Effector memory CD8-positive, alpha-beta T cell (primary cell): ENCODE measurements at places on chromosomes 4 and X.

DNA sequence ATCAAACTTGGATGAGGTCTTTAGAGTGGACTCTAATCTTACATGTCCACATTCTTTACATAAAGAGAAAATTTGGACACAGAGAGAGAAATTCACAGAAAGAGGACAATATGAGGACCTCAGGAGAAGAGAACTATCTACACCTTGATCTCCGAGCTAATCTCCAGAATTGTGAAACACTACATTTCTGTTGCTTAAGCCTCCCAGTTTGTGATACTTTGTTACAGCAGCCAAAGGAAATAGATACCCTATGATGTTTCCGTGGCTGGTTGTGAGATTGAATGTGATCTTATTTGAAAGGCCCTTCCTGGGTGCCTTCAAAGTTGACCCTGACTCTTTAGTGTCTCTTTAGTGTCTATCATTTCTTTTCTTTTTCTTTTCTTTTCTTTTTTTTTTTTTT, 326.1 kb upstream of the CLNK start:
- H3K36me3 ChIP-seq: no peaks in the 10 kb centered on the region
- no peak overlapping the region for H3K4me3 ChIP-seq
- no peaks in the 10 kb centered on the region for H3K4me1 ChIP-seq
- H3K27me3 ChIP-seq: no peaks in the 10 kb centered on the region
- no peak for DNase-seq

DNA sequence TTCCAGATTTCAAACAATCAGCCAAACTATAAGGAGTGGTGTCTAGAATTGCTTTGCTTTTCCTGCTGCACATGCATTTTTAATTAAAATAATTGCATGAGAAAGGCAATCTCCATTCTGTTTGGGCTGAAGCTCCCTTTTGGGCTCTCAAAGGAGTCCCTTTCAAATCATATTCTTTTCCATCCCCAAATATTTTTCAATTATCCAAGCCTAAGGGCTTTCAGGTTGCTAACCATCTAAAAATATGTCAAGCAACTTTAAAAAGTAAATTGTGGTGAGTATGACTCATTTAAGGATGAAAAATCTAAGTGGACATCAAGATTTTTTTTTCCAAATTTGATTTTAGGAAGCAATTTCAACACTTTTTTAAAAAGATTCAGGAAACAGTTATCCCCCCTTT, 28.4 kb downstream of the PIR start:
- peaks cover under 1% of the 10 kb centered on the region for H3K27me3 ChIP-seq
- H3K4me1 ChIP-seq: no peaks in the 10 kb centered on the region
- no peak for DNase-seq
- no peak overlapping the region for H3K27ac ChIP-seq
- no peaks in the 10 kb centered on the region for H3K36me3 ChIP-seq

DNA sequence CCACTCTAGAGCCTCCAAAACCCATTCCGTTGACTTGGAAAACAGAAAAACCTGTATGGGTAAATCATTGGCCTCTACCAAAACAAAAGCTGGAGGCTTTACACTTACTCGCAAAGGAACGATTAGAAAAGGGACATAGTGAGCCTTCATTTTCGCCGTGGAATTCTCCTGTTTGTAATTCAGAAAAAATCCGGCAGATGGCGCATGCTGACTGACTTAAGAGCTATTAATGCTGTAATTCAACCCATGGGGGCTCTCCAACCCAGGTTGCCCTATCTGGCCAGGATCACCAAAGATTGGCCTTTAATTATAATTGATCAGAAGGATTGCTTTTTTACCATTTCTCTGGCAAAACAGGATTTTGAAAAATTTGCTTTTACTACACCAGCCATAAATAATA, 60.8 kb downstream of the ZNF732 start:
- no peak overlapping the region for H3K27ac ChIP-seq
- H3K4me3 ChIP-seq: no peak overlapping the region
- no peaks in the 10 kb centered on the region for H3K27me3 ChIP-seq
- DNase-seq: peak; percentile 63
- peaks cover 4% of the 10 kb centered on the region for H3K36me3 ChIP-seq

DNA sequence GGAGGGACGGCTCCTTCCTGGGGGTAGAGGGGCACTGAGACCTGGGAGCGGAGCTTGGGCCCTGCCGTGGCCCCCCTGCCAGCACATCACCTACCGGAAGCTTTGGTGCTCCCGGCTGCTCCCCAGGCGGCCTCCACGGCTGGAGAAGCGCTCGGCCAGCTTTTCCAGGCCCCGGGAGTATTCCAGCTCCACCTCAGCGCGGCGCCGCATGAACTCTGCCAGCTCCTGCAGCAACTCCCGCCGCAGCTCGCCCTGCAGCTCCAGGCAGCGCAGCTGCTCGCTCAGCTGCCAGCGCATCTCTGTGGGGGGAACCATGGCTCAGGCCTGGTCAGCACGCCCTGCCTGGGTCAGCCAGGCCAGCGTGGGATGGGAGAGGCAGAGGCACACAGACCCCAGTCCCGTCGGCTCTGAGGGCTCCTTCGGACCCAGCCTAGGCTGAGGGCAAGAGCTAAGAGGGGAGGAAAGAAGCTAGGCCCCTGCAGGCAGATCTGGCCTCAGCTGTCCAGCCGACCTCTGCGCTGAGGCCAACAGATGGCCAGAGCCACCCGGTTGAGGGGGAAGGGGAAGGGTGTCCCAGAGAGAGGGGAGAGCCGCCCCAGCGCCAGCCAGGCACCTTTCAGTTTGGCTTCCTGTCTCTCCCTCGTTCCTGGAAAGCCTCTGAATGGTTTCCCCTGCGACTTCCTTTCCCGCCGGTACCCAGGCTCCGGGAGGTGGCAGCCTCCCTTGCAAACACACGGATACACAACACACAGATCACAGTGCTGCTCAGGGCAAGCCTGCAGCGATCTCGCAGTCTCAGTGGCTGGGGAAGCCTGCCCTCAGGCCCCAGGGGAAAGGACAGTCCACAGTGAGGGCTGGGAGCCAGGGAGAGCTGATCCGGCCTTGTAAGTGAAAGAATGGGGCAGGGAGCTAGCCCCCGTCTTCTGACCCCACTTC, 4.3 kb downstream of the ARHGAP4 start:
- H3K4me3 ChIP-seq: peak overlapping the region; percentile 91
- H3K27me3 ChIP-seq: no peaks in the 10 kb centered on the region
- DNase-seq: no peak
- H3K27ac ChIP-seq: peak overlapping the region; percentile 99
- H3K4me1 ChIP-seq: peaks cover 13% of the 10 kb centered on the region

- no peak overlapping the region for H3K4me3 ChIP-seq
- no peak for DNase-seq
- no peaks in the 10 kb centered on the region for H3K27me3 ChIP-seq
Observed at GRCh38 chr4:105025263-105026017, 121.2 kb upstream of the TET2 start.

DNA sequence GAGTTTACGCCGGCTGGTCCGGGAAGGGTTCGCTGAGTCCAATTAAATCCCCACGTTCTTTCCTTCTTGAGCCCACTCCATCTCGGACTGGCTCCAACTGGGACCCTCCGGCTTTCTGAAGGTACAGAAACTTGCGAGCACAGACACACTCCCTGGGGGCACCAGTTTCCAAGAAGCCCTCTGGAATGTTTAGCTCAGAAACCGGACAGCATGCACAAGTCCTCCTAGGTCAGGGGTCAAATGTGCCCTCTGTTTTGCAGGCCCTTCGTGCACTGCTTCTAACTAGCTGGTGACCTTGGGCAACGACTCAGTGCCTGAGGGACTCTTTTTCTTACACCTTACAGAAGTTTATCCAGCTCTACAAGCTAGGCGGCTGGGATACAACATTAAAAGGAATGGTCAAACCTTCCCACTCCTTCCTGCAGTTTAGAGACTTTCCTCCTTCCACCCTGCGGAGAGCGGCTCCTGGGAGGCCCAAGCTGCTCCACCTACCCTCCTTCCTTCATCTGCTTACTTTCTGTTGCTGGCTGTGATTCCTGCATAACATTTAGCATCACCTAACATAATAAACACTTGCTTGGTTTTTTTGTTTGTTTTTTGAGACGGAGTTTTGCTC, 275.5 kb downstream of the BCOR start:
- H3K27me3 ChIP-seq: no peaks in the 10 kb centered on the region
- H3K36me3 ChIP-seq: peaks cover 4% of the 10 kb centered on the region
- H3K4me1 ChIP-seq: peaks cover 6% of the 10 kb centered on the region
- no peak for DNase-seq
- no peak overlapping the region for H3K27ac ChIP-seq
- peak overlapping the region; percentile 62 for H3K4me3 ChIP-seq

GRCh38 chr4:74490736-74491135, 45.8 kb downstream of the AREG start:
- no peak for DNase-seq
- no peaks in the 10 kb centered on the region for H3K27me3 ChIP-seq
- H3K36me3 ChIP-seq: no peaks in the 10 kb centered on the region
- no peak overlapping the region for H3K27ac ChIP-seq

DNA sequence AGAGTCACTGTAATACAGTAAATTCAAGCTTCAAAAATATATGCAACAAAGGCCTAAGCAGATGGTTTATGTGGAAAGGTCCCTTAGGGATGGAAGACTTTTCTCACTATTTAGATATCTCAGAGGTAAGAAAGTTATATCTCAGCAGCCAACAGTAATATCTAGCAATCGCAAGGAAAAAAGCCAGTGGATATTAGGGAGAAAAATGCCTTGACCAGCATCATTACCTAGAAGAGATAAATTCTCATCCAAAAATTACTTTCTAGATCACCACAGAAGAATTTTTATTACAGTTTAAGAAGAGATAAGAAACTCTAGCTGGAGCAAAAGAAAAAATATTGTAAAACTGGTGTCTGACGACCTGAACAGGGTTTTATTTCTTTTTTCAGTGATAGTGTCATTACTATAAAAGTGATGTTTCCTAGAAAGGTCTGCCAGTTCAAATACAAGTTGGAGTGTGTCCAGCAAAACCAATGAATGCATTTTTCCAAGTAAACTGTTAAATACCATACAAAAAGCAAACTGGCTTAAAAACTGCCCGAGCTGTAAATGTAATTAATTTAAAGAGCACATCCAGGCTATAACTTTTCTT, 100.0 kb downstream of the ATP11C start:
- no peak overlapping the region for H3K4me3 ChIP-seq
- DNase-seq: no peak
- H3K27ac ChIP-seq: no peak overlapping the region
- peaks cover 6% of the 10 kb centered on the region for H3K4me1 ChIP-seq
- no peaks in the 10 kb centered on the region for H3K36me3 ChIP-seq
- H3K27me3 ChIP-seq: no peaks in the 10 kb centered on the region

- no peak for DNase-seq
- H3K27ac ChIP-seq: no peak overlapping the region
- no peaks in the 10 kb centered on the region for H3K27me3 ChIP-seq
- H3K36me3 ChIP-seq: no peaks in the 10 kb centered on the region
- no peaks in the 10 kb centered on the region for H3K4me1 ChIP-seq
Observed at GRCh38 chr4:155696726-155697125, 30.1 kb downstream of the GUCY1A1 start.

- DNase-seq: no peak
- H3K27ac ChIP-seq: no peak overlapping the region
- no peaks in the 10 kb centered on the region for H3K4me1 ChIP-seq
- H3K4me3 ChIP-seq: no peak overlapping the region
- no peaks in the 10 kb centered on the region for H3K36me3 ChIP-seq
Observed at GRCh38 chrX:51606446-51606845, 12.3 kb downstream of the CENPVL3 start.

DNA sequence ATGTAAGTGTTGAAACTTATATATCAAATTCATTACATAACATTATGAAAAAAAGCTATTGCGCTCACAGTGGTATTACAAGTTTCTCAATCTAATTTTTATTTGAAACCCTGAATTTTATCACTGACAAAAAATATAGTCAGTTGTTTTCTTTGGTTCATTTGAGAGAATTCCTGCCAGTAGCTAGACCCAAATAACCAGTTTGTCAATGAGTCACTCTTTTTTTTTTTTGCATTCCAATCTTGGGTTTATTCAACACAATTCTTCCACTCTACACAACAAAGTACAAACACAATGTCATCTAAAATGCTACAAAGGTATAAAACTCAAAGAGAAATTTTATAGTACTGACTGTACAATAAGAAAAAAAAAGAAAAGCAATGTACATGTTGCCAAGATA, 13.1 kb downstream of the HPF1 start:
- peaks cover 12% of the 10 kb centered on the region for H3K36me3 ChIP-seq
- H3K27me3 ChIP-seq: no peaks in the 10 kb centered on the region
- no peak overlapping the region for H3K4me3 ChIP-seq
- H3K27ac ChIP-seq: no peak overlapping the region

DNA sequence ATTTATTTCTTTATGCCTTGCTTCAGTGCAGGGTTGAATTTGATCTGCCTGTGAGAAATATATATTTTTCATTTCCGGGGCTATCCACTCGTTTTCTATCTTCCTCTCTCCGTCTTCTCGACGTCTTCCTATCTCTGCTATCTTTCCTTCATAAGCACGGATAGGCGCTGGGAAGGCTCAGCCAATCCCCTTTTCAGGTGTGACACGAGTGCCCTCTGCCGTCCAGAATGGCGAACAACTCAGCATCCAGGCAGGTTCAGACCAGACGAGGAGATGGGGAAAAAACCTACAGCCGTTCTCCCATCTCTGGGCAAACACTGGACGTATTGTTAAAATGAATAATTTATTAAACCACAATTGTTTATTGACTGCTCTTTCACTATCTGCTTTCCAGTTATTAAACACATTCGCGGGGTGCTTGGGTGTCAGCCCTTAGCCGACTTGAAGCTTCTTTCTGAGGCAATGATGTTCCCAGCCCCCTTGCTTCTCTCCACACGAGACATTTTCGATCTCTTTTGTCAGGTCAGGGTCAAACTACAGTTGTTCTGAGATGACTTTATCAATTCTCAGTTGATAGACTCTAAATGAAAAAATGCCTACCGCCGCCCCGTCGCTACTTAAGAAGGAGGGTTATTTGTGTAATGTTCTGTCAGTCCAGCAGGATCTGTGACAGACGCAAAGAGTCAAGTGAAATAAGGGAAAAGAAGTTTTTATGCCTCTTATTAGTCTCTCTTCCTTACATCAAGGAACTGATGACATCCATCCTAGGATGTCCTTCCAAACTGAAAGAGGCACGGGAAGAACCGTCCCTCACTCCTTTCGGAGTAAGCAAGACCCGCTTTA, 96.3 kb upstream of the NOCT start:
- peak; percentile 8 for DNase-seq
- peaks cover 28% of the 10 kb centered on the region for H3K27me3 ChIP-seq
- no peak overlapping the region for H3K4me3 ChIP-seq
- peaks cover 3% of the 10 kb centered on the region for H3K4me1 ChIP-seq
- no peak overlapping the region for H3K27ac ChIP-seq

DNA sequence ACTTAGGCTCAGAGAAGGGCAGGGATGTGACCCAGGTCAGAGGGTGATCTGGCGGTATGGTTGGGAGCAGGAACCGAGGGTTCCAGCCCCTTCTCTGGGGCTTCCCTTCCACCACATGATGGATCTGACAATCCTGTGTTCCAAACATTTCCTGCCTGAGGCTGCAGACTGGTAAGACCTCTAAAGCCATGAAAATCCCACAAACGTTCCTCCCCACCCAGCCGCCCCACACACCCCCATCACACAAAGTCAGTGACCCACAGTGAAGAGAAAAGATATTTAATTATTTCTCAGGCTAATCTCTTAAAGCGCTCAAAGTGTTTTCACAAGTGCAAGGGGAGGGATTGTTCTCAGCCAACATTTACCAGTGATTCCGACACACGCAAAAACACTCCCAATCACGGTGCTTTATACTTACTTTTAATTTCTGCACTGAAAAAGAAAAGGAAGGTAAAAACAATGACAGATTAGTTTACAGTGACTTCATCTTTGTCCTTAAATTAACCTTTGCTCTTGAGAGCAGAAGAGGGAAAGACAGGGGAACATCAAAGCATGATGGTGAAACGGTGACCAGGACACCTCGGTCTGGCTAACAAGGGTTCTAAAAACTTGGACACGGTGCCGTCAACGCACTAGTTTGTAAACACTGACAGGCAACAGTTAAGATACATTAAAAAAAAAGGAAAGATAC, 42.4 kb downstream of the WDR1 start:
- H3K4me1 ChIP-seq: peaks cover 5% of the 10 kb centered on the region
- H3K36me3 ChIP-seq: peaks cover 71% of the 10 kb centered on the region
- DNase-seq: no peak
- no peak overlapping the region for H3K4me3 ChIP-seq
- H3K27me3 ChIP-seq: no peaks in the 10 kb centered on the region
- peak overlapping the region; percentile 91 for H3K27ac ChIP-seq
